Caudate nucleus (tissue), 63 donors: ENCODE measurements at places on chromosomes 1 and 21.
A peak's percentile ranks its signal among the peaks of the same experiment; 100 is the strongest.

DNA sequence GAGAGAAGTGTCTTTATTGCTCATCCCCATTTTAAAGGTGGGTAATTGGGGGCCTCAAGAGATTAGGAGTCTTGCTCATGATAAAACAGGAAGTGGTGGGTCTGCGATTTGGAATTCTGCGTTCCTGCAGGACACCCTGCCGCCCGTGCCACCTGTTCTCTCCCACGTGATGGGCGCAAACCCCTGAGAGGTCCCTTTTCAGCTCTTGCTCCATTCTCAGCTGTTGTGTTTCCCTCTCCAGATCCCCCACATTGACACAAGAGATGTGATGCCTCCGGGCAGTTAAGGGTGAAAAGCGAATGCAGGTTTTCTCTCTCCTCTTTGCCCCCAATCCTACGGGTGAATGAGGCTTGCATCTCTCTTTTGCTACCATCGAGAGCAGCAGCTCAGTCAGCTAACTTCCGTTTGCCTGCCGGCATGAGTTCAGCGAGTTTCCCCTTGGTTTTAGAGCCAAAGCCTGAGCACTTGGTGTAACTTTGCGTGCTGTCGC is 57.5 kb downstream of the KIF26B start:
- no peak for DNase-seq

DNA sequence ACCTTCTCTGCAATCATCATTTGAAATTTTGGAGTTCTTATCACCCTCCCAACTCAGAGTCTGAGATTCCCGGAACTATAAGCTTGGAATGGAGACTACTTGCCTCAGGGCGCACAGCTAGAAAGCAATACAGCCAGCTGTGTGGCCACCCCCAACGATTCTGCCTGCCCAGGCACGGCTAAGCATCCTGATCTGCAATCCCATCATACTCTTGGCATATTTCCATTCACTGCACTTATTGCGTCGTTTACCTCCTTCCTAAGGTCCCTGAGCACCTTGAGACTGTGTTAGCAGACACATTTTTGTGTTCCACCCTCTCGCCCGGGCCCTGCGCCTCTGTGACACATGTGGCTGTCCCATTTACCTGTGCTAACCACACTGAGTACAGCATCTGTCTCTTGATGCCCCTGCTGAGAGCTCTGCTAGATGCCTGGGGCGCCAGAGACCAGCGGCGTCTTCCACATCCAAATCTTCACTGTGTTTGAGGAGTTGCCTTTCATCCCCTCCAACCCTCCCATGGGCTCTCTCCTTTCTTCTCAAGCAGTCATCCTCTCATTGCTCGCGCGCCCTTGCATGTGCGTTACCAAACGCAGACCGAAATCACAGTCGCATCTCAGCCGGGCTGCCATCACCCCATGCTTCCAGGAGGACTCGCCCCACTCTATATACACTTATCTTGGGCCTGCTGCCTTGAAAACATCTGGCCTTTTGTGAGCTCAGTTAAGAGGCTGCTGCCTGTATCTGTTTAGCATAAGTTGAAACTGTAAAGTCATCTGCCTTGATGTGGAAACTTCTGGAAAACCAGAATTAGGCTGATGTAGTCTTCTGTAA is 3.5 kb upstream of the CLDN19 start:
- no peak for DNase-seq

DNA sequence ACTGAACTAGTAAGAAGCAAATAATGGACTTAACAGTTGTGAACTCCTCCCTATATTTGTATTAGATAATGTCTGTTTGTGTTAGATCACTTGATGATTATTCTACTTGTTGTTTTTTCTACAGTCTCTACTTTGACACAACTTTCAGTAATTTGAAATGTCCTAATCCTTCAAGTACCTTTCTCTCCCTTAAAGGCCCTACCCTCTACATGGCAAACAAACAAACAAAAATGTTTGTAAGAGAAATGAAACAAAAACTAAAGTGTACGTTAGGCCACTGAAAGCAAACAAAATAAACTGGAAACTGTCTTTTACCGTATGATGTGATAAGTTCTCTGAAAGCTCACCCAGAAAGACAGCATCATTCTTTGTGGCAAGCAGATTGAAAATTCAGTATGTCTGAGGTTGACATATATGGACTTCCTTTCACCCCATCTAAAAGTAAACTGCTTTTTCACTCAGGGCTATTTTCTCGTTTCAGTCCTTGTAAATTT is 255.9 kb upstream of the SNX7 start:
- no peak for DNase-seq

- no peak for DNase-seq
Measured at GRCh38 chr1:63746129-63746864, 27.5 kb upstream of the ROR1 start.

DNA sequence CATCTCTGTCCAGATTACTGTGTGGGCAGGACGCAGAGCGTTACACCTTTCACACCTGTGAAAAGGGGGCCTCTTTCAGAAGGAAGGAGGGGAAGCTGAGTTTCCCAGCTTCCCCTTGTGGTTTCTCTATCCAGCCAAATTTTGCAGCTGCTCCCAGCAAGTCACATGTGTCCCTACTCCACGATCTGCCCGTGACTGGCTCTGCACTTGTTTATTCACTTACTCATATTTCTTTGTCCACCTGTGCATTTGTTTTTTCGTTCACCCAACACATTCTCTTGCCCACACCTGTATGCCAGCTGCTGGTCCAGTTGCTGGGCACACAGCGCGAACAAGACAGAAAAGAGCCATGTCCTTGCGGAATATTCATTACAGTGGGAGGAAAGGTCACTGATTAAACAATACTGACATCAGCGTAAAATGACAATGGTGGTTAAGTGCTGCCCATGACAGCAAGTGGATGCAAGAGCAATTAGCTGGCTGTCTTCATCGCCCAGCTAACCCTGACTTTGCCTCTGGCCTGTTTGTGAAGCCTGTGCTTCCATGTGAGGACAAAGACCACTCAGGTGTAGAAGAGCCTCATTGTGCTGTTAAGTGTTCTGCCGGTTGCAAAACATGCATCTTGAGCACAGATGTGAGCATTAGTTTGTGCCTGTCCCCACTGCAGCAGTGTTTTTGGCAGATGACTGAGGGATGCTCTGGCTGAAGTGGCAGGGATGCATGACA is 28.6 kb upstream of the NEK2 start:
- DNase-seq, result no peak

GRCh38 chr1:67723620-67724019 is 38.6 kb downstream of the GADD45A start:
- DNase-seq, result no peak

- no peak for DNase-seq
Measured at GRCh38 chr1:201192261-201192788, 1.7 kb downstream of the IGFN1 start.

GRCh38 chr1:160137216-160137862 is 14.1 kb upstream of the ATP1A4 start:
- DNase-seq, result no peak

GRCh38 chr1:84617349-84617748 is 43.1 kb upstream of the CTBS start:
- no peak for DNase-seq

DNA sequence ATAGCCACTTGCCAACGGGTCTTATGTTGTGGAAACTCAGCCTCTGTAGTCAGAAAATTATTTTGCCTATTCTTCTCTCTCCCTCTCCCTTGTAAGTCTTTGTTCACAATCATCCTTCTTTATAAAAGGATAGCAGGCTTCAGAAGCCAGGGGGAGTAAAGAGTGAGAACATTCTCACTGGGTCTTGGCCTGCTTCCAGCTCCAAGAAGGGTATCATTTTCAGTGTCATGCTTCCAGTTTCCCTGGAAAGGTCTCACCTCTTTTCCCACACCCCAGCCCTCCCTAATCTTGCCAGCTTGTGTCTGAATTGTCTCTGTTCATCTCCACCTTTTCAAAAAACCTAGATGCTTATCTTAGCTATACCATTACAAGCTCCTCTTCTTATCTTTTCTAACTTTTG is 346.2 kb upstream of the LRRC7 start:
- no peak for DNase-seq

DNA sequence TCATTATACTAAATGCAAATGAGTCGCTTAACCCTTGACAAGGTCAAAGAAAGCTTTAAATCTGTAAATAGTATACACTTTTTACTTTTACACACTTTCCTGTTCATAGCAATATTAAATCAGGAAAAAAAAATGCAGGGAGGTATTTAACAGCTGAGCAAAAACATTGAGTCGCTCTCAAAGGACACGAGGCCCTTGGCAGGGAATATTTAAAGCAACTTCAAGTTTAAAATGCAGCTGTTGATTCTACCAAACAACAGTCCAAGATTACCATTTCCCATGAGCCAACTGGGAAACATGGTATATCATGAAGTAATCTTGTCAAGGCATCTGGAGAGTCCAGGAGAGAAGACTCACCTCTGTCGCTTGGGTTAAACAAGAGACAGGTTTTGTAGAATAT is 62.7 kb downstream of the CAPN2 start:
- no peak for DNase-seq

- no peak for DNase-seq
Measured at GRCh38 chr1:111441573-111442192, 7.4 kb downstream of the WDR77 start.

- DNase-seq, result no peak
Measured at GRCh38 chr1:31670593-31670964, 25.9 kb upstream of the PEF1 start.

- DNase-seq, result no peak
Measured at GRCh38 chr1:181090641-181091126, 2.2 kb downstream of the IER5 start.

GRCh38 chr21:16942703-16943102 is 570.1 kb upstream of the CXADR start:
- DNase-seq, result no peak

DNA sequence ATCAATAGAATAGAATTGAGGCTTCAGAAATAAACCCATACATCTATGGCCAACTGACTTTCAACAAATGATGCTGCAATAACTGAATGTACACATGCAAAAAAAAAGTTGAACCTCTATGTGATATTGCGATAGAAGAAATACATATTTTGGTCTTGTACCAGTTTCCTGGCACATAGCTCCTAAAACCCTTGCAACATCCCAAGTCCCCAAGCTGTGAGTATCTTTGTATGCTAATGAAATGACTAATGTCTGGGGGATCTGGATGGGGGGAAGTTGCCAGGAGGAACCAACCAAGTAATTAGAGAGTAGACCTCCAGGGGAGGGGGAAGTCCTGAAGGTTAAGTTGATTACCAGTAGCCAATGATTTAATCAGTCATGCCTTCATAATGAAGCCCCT is 24.4 kb downstream of the BLZF1 start:
- DNase-seq, result no peak

GRCh38 chr1:159867664-159868026 is 5.2 kb upstream of the VSIG8 start:
- DNase-seq, result no peak

DNA sequence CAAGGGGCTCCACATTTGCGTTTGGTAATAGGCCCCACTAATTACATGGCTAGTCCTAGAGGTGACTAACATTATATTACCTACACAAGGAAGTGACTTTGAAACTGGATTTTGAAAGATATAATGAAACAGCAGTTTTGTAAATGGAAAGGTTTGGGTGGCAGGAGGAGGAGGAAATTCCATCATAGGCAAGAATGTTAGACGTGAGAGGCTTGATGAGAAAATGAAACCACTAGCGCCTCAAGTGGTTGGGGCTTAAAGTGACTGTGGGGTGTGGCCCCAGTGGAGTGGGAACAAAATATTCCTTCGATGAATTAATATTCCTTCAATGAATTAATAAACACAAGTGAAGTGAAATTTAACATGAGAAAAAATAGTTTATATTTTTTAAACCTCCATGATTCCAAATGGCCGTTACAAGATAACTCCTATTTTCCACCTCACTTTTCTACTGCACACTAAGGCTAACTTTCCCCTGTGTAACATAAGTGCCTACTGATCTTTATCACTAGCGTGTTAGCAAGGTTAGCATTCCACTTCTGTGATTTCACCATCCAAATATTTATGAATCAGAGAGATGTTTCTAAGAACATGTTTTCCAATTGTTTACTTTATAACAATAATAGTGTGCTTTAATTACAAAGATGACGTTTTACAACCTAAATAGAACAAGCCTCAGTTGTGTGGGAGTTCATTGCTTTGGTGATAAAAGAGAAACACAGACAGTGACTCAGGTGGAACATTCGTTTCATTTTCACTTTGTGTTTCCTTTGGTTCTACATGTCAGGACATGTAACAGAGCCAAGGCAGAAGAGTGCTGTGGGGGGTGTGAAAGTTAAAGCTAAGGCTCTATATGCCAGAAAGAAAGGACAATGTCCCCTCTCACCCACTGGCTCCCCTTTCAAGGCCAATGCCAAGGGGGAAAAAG is 12.5 kb upstream of the ATF3 start:
- no peak for DNase-seq

- no peak for DNase-seq
Measured at GRCh38 chr1:175040324-175040879, 17.2 kb upstream of the MRPS14 start.

DNA sequence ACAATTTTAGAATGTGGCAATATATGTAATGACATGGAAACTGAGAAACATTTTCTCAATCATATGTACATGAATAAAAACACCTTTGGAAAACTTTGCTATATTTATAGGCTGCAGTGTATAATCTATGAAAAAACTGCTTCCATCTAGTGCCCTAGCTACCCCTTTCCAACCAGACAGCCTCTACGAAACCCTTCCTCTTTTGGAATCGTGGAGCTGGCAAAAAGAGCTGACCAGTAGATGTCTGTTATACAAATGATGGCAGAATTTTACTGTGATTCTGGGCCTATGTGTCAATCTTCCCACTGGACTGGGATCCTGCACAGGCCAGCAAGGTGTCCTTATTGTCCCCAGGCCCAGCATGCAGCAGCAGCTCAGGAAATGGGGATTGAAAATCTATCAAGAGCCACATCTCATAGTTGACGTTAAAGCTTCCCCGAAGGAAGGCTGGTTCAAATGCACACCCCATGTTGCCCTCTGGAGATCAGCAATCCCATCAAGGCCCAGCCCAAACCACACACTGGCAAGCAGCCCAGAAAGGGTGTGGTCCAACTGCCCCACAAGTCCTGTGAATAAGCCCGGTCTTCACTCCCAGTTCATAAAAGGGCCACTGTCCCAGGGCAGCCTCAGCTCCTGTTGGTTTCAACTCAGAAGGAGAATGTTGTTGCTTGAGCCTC is 8.8 kb upstream of the FAM20B start:
- DNase-seq, result peak; percentile 75

- DNase-seq, result no peak
Measured at GRCh38 chr1:94463056-94463764, 45.0 kb downstream of the ABCD3 start.

GRCh38 chr21:35220301-35220700 is 171.2 kb upstream of the RUNX1 start:
- DNase-seq, result no peak
